ENCODE measurements at places on chromosomes 3 and 15.

DNA sequence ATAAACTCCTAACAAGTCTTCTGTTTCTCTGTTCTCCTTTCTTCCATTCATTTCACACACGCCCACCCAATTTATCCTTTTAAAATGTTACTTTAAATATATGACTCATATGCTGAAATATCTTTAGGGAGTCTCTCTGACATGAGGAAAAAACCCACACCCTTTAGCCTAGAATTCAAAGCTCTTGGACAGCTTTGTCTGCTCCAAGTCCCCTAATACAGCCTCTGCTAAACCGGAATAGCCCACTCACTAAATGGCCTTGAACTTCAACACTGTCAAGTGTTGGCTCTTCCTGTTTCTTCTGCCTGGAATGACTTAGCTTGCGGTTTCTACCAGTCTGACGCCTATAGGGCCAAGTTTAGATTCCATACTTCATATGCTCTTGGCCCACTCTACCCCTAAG lies 3.3 kb upstream of the CD96 start:
- no peak for DNase-seq

DNA sequence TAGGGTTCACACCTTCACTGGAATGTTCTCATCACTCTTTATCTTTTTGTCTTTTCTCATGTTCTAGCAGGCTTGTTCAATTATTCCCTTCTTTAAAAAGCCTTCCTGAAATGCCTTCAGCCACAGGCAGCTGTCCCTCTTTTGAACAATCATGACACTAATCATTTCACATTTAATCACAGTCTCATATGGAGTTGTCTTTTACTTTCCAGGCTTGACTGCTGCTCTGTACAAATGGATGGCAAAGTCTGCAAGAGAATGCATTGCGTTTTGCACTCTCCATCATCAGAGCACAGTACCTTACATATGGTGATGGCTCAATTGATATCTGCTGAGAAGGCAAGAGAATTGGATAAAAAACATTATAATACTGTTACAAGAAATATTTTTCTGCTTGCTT lies 529.8 kb downstream of the DIPK2A start:
- no peak for DNase-seq

- DNase-seq, result no peak
Observed at GRCh38 chr3:9211155-9211950, 38.1 kb downstream of the SRGAP3 start.

DNA sequence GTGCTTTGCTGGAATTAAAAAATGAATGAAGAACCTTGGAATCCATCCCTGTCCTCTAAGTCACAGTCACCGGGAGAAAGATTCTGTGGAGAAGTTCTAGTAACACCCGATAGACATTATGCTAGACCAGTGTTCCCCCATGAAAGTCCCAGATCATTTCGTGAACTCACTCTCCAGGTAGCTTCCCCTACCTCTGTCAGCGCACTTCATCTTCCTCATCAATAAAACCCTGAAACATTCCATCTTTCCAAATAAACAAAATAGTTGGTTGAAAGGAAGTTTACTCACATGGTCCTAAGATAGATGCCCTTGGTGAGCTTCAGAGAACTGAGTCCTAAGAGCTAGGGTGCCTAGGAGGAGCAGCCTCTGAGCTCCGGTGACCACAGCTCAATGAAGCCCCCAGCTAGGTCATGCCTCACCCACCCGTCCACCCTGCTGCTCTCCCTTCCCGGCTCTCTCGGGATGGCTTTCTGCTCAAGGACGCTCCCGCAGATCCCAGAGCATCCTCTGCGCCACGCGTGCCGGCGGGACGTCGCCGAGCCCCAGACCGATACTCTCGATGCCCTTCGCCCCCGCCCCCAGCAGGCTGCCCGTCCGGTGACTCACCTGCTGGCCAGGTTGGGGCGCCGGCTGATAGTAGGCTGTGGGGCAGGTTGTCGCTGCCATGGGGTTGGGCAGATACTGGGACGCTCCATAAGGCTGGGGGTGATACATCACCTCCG lies 776 bp downstream of the VGLL3 start:
- DNase-seq, result no peak

DNA sequence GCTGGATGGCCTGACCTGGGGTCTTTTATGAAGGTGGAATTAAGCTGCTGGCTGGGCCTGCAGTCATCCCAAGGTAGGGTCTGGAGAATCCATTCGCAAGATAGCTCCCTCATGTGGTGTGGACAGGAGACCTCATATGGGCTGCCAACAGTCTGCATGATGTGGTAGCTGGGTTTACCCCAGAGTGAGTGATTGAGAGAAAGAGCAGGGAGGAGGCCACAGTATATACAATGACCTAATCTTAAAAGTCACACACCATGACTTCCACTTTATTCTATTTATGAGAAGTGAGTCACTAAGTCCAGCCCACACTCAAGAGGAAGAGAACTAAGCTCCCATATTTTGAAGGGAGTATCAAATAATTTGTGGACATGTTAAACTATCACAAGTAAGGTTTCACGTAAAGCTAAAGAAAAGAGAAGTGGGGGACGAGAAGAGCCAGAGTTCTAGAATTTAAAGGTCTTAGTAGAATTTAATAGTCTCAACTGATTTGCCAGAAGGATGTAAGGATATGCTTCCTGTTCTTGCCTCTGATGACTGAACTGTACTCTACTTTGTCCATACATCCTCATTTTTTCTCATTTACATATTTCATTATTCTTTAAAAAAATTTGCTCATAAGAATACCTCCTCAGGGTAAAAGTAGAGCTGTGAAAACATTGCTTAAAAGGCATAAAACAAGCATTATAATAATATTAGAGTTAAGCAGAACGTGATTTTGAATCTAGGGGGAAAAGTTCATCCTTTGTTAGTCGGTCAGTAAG lies 184.4 kb downstream of the PEX5L start:
- DNase-seq, result no peak

DNA sequence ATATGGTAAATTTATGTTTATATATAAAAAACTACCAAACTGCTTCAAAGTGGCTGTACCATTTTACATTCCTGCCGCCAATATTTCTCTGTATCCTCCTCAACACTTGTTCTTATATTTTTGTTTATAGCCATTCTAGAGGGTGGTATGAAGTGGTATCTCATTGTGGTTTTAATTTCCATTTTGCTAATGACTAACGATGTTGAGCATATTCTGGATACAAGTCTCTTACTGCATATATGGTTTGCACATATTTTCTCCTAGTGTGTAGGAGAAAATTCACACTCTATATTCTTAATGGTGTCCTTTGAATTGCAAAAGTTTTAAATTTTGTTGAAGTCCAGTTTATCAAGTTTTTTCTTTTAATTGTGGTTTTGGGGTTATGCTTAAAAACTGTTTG lies 15.1 kb downstream of the NMD3 start:
- DNase-seq, result no peak

DNA sequence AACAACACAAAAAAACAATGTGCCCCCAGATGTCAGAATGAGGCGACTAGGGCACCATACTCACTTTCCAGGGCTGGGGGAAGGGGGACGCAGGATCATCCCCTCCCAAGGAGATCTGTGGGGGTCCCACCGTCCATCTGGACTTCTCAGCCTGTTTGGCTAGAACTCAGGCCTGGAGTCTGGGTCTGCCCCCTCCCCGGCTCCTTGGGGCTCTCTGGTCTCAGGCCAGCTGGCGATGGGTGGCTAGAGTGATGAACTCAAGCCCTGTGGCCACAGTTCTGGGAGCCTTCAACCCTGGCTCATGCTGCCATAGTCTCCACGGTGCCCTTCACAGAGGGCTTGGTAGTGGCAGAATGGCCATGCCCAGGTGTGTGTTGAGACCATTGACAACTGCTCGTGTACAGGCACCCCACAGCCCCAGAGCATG lies 13.6 kb downstream of the ZBTB47 start:
- DNase-seq, result no peak

- DNase-seq, result no peak
Observed at GRCh38 chr3:63576846-63577245, 75.6 kb upstream of the SNTN start.

DNA sequence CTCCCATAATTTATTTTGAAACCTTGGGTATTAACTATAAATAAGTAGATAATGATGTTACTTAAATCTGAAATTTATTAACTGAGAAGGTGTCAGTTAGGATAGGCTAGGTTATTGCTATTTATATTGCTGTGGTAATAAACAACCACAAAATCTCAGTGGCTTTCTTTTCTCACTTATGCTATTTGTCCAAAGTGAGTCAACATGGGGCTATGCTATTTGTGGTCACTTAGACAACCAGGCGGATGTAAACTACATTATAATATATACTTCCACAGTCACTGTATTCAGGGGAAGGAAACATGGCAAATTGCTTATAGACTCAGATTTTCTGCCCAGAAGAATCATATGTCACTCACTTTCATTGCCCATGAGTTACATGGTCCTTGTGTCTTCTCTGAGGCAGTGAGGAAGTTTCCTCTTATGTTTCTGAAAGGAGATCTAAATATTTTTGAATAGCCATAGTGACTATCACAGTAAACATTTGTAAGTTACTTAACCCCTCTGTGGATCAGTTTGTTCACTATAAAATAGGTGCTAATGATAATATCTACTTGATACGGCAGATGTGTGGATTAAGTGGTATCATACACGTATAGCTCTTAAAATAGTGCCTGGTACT lies 19.8 kb downstream of the HMG20A start:
- DNase-seq, result no peak

DNA sequence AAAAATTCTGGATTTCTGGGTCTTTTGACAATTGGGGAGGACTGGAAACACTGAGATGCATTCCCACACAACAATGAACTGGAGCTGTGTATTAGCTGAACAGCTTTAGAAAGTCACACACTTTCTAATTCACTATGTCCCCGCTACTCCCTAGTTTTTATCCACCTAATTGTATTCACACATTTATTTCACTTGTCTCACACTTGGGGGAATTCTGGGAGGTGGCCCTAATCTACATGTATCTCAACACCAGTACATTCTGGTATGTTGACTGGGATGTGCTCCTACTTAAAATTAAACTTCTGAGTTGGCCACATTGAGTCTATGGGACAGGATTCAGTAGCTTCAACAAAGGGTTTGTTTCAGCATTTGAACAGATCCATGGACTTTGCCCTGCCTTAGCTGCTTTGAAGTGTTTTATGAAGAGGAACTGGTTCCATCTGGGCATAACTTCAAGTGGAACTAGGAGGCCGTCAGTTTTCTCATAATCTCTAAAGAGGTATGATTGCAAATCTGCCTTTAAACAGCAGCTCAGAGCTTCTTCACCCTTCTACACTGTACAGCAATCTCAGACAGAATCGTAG lies 106.5 kb upstream of the CMC1 start:
- no peak for DNase-seq

GRCh38 chr15:53658255-53658654 lies 101.2 kb downstream of the WDR72 start:
- DNase-seq, result no peak

DNA sequence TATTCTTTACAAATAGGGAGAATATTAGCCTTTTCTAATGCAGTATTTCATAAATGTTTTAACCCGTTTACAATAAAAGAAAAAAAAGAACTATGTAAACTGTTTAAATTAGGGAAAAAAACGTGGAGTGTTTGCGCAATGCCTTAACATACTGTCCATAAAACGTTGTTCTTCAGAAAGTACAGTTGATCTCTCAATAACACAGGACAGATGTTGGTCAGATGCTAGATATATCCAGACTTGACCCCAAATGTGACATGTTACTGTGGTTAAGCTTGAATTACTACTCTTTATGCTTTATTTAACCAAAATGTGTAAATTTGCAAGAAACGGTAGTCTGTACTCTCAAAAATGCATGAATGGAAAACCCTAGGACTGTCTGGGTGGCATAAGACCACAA lies 110.3 kb downstream of the PLOD2 start:
- DNase-seq, result no peak

GRCh38 chr3:168312984-168313383 lies 217.3 kb upstream of the GOLIM4 start:
- DNase-seq, result no peak

- DNase-seq, result no peak
Observed at GRCh38 chr3:140753865-140754754, 76.2 kb downstream of the TRIM42 start.

DNA sequence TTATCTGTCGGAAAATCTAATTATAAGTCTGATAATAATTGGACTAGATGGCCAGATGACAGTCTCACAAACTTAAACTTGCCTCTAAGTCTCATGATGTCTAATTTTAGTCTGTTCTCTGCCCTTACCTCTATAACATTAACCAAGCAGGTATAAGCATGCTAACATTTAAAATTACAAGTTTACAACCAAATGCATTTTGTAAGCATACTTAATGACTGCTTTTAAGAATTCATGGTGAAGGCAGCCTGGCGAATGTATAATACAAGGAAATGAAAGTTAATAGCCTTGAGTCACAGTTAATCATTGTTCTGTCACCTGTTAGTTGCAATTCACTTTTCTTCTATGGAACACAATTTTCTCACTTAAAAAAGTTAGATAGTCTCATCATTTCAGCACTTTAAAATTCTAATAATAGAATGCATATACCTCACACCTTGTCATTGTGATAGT lies 16.5 kb downstream of the BCHE start:
- DNase-seq, result no peak

DNA sequence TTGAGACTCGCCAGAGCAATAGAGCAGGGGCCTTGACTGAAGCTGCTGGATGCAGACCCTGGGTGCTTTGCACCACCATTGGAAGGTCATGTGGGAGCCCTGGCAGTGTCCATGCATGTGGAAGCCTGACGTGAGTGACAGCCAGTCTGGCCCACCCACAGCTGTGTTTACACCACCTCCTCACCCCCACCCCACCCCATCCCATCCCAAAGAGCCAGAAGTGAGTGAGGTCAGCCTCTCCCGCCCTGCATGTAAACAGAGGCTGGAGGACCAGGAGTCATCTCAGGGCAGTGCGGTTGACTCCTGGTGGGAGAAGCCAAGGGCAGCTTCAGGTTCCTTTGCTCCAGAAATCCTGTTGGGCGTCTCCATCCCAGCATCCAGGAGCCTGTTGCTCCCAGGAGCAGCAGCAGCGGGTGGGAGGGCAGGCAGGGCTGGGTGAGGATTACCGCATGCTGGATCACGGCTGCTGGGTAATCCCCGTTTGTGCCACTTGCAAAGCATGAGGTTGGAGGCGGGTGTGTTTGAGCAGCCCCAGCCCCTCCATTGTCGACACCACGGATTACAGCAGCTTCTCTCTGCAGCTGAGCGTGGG lies 44.6 kb downstream of the CORO2B start:
- no peak for DNase-seq

GRCh38 chr15:85692873-85693272 lies 101.9 kb downstream of the KLHL25 start:
- DNase-seq, result no peak

GRCh38 chr3:190642016-190642415 lies 128.1 kb downstream of the IL1RAP start:
- no peak for DNase-seq

GRCh38 chr15:33154351-33155166 lies 40.0 kb downstream of the FMN1 start:
- no peak for DNase-seq

GRCh38 chr15:53555226-53555625 lies 204.2 kb downstream of the WDR72 start:
- no peak for DNase-seq

GRCh38 chr15:68235022-68235421 lies 5.5 kb upstream of the CLN6 start:
- no peak for DNase-seq

- DNase-seq, result no peak
Observed at GRCh38 chr3:37808656-37809055, 53.0 kb upstream of the CTDSPL start.

- DNase-seq, result no peak
Observed at GRCh38 chr3:123138839-123139444, 62.8 kb upstream of the SEC22A start.

All from KG1 (cell line).